ENCODE measurements at places on chromosomes 7 and 10.

DNA sequence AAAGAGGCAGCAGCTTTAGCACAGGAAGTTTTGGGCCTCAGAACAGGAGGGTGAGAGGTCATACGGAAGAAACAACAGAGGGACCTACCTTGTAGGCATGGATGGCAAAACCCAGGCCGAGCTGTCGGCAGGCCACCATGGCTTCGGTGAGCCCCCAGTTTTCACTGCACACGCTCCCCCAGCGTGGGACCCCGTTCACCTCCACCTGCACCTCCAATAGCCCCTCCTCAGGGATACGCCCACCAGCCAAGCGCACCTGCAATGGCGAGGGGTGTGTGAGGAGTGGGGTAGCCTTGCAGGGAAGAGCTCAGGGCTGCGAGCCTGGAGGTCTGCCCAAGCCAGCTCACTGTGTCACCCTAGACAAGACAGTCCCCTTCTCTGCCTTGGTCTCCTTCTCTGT is 11.3 kb downstream of the LOXL4 start:
- H3K27ac ChIP-seq: no peak overlapping the region
- no peaks in the 10 kb centered on the region for H3K27me3 ChIP-seq
- H3K4me3 ChIP-seq: no peak overlapping the region
- no peak for DNase-seq

DNA sequence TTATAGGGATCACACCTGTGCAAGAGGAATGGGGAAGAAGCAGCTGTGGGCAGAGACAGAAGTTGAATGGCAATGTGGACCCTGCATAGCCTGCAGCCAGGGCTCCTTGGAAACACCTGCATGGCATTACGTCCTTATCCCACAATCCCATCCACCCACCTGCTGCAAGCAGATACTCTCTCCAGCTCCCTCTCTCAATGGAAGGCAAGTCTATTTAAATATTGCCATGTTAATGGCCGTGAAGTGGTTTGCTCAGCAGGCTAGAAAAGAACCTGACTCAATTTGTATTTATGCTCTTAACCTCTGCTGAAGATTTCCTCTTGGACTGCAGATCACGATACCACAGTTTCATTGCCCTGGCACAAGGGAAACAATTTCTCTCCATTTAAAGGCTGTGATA is 417.0 kb downstream of the TYW1 start:
- no peaks in the 10 kb centered on the region for H3K36me3 ChIP-seq
- DNase-seq: no peak
- no peak overlapping the region for H3K27ac ChIP-seq
- no peak overlapping the region for H3K4me3 ChIP-seq
- H3K4me1 ChIP-seq: no peaks in the 10 kb centered on the region

DNA sequence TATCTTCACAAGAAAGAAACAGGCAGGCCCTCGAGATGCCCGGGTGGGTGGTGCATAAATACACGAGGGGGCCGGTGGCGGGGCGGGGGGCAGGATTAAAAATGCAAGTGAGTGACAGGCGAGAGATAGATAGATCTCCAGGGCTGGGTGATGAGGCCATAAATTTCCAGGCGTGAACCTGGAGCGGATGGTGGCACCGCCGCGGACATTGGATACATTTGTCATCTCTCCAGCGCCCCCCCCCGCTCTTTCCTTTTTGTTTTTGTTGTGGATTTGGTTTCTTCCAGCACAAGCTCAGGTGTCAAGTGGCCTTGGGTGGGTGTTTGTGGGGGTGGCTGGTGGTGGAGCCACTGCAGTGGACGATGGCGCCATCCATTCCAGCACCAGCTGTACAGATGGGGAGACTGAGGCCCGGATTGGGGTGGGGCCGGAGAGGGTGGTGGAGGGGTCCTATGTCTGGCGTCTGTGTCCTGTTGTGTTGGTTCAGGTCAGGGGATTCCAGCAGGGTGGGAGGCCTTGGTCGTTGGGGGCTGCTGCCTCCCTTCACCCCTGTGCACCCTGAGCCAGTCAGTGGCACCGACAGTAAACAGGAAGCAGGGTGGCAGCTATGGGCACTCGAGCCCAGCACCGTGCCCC is 2.9 kb downstream of the ELFN1 start:
- H3K27me3 ChIP-seq: peaks cover 16% of the 10 kb centered on the region
- H3K27ac ChIP-seq: no peak overlapping the region
- H3K36me3 ChIP-seq: no peaks in the 10 kb centered on the region

DNA sequence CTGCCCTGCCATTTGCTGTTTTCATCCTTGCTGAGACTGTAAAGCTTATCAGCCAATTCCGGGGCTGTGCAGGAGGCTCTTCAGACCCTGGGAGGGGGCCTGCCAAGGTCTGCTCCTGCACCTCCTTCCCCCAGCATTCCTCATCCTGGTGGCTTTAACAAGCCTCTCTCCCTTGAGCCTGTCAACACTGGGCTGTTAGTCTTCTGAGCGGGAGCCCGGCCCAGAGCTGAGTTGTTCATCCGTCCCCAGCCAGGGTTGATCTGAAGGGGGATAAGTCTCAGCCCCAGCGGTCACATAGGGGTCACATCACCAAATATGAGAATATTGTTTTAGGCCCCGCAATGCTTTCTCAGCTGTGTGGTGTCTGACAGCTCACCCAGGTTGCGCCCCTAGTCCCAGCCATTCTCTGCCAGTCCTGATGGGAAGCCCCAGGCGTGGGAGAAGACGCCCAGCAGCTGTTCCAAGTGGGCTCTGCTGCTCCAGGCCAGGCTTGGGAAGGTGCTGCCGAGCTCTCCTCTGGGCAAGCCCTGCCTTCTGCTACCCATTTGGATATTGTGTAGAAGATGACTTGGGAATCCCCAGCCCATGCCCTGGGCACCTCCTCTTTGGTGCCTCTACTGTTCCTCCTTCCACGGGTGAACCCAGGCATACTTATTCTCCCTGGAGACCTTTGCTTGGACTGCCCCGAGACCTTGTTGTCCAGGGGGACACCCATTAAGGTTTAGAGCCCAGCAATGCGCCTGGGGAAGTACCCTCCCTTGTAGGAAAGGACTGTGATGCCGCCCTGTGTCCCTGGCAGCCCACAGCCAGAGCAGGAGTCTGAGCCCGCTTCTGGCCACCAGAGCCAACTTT is 23.5 kb upstream of the TRIM8 start:
- H3K4me3 ChIP-seq: no peak overlapping the region
- no peaks in the 10 kb centered on the region for H3K27me3 ChIP-seq
- DNase-seq: no peak
- H3K4me1 ChIP-seq: peaks cover 6% of the 10 kb centered on the region
- no peaks in the 10 kb centered on the region for H3K36me3 ChIP-seq
- H3K27ac ChIP-seq: peak overlapping the region; percentile 80

DNA sequence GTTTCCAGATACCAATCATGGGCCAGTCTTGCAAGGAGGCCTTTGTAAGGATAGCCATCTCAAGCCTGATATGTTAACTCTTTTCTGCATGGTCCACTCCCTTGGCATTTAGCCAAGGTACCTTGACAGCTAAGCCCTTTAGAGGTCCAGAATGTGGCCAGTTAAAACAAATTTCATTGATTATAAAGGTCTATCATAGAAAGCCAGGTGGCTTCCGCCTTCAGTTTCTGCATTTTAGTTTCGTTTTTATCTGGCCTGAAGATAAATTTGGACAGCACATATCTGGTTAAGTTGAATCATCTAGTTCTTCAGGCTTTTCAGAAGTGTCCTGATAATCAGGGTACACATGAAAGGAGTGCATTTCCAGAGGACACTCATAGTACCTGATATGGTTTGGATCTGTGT is 30.7 kb downstream of the ANKIB1 start:
- H3K27me3 ChIP-seq: no peaks in the 10 kb centered on the region
- no peak overlapping the region for H3K4me3 ChIP-seq
- H3K36me3 ChIP-seq: no peaks in the 10 kb centered on the region
- no peak for DNase-seq

- peak overlapping the region; percentile 40 for H3K27ac ChIP-seq
- H3K4me1 ChIP-seq: no peaks in the 10 kb centered on the region
- peaks cover 9% of the 10 kb centered on the region for H3K36me3 ChIP-seq
Observed at GRCh38 chr10:74099420-74099819, 51.2 kb downstream of the AP3M1 start.

- no peak overlapping the region for H3K4me3 ChIP-seq
- H3K27ac ChIP-seq: no peak overlapping the region
- no peak for DNase-seq
- no peaks in the 10 kb centered on the region for H3K27me3 ChIP-seq
- no peaks in the 10 kb centered on the region for H3K36me3 ChIP-seq
Observed at GRCh38 chr7:118420888-118421287, 196.4 kb downstream of the ANKRD7 start.

DNA sequence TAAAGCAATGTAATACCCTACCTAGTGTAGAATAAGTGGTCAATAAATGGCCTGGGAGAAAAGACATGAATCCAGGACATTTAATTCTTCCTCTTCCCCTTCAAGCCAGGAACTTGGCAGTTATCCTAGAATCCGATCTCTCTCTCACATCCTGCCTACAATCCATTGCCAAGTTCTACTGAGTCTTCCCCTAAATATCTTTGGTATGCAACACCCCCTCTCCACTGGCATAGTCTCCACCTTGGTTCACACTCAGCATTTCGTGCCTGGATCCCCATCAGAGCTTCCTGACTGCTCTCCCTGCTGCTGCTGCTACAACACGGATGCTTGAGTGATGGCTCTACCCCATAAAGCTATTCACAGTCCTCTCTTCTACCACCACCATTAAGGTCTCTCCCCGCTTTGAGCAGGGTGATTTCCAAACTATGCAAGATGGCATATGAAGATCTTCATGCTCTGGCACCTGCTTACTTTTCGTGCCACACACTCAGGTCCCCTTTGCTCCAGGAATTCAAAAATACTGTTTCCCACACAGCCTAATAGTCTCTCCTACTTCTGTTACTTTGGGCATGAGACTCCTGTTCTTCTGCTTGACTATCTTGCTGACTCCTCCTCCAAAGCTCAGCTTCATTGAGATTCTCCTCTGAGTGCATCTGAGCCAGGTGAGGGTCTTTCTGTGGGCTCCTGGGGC is 4.8 kb downstream of the ANK3 start:
- no peaks in the 10 kb centered on the region for H3K36me3 ChIP-seq
- no peaks in the 10 kb centered on the region for H3K27me3 ChIP-seq
- peak; percentile 41 for DNase-seq
- no peak overlapping the region for H3K27ac ChIP-seq
- H3K4me1 ChIP-seq: no peaks in the 10 kb centered on the region

DNA sequence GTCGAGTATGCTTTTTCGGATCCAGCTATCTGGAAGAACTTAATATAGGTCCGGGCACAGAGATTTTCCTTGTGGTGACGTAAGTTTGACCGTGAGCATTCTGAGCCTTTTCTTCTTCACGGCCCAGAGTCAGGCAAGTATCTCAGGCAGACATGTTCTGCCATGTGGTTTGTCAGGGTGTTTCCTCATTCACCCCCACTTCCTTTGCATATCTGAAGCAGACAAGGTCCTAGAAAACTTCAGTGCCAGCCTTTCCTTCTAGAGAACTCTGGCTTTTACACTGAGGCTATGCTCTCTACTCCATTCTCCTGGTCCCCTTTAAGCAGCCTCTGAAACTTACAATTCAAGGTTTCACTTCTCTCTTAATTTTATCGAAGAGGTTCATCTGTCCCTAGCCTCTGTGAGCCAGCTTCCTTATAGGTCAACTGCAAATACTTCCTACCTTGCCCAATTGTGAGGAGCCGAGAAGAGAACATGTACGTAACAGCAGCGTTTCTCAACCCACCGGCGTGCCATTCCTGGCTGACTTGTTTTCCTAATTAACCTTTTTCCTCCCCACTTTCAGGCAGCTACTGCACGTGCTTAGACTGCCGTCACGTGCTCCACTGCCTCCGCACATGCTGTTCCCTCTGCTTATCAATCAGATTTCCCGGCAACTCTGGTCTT is 47.3 kb downstream of the CDCA7L start:
- H3K4me1 ChIP-seq: no peaks in the 10 kb centered on the region
- no peaks in the 10 kb centered on the region for H3K27me3 ChIP-seq
- DNase-seq: no peak
- H3K27ac ChIP-seq: no peak overlapping the region
- H3K4me3 ChIP-seq: no peak overlapping the region
